ENCODE measurements at places on chromosomes 3 and 15.

- no peak for DNase-seq
Measured at GRCh38 chr3:79012946-79013362, 754.8 kb downstream of the ROBO1 start.

GRCh38 chr3:136207489-136208115, 11.5 kb upstream of the MSL2 start:
- DNase-seq = no peak

DNA sequence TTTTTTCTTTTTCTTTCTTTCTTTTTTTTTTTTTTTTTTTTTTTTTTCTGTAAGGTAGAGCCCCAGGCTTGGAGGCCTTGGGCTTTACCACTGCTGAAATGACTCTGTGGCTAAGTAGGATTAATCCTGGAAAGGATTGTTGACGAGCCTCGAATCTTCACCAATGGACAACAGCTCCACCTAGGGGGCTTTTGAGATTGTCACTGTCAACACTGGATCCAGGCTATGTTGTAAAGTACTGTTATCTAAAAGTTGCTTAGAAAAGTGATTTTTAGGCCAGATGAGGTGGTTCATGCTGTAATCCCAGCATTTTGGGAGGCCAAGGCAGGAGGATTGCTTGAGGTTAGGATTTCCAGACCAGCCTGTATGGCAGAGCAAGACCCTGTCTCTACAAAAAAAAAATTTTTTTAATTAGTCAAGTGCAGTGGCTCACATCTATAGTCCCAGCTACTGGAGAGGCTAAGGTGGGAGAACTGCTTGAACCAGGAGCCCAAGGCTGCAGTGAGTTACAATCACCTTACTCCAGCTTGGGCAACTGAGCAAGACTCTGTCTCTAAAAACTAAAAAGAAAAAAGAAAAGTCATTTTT, 41.6 kb downstream of the KLHL18 start:
- DNase-seq = no peak

GRCh38 chr3:82143661-82144412, 382.4 kb upstream of the GBE1 start:
- no peak for DNase-seq

- no peak for DNase-seq
Measured at GRCh38 chr3:183299976-183300375, 46.9 kb downstream of the B3GNT5 start.

GRCh38 chr15:99755692-99756409, 22.6 kb upstream of the LYSMD4 start:
- DNase-seq = no peak
